ENCODE measurements at places on chromosomes 1 and 21.

DNA sequence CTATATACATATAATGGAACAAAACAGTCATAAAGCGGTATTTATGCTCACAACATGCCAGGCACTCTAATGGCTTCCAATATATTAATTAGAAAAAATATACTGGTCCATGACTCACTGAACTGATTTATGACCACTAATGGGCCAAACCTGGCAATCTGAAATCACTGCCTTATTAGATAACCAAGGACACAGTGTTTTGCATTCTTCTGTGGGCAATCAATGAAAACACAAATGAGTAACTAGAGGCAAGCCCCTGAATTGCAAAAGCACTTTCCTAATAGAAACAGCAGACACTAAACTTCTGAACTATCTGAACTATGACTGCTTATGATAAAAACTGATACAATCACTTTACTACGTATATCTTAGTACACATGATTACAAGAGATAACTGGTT lies 3.5 kb downstream of the GCLM start:
- DNase-seq = no peak

DNA sequence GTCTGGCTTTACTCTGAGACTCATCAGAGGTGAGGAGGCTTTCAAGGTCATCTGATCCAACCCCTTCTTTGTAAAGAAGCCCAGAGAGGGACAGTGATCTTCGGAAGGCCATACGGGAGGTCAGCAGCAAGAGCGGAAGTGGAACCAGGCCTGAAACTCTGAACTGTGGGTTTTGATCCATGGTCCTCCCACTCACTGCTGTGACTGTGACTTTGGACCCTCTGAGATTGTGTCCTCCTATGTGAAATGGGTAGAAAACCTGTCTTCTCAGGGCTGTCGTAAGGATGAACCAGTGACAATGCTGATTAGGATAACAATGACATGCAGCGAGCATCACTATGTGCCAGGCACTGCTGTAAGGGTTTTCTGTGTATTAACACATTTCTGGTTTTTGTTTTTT lies 9.8 kb upstream of the DDOST start:
- DNase-seq = no peak

- no peak for DNase-seq
These were observed 19.2 kb downstream of the SLC19A2 start for GRCh38 chr1:169466259-169467230.

DNA sequence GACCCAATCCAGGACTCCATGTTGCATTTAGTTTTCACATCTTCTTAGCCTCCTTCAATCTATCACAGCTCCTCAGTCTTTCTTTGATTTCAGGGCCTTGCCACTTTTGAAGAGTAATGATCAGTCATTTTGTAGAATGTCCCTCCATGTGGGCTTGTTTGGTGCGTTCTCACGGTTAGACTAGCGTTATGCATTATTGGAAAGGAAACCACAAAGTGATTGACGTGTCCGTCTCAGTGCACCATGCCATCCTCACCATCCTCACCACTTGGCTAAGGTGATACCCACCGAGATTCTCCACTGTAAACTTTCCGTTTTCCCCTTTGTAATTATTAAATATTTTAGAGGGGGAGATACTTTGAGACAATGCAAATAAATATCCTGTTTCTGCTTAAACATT lies 59.6 kb upstream of the OLIG2 start:
- no peak for DNase-seq

- DNase-seq = no peak
These were observed 56.9 kb upstream of the NRIP1 start for GRCh38 chr21:15121655-15122120.

DNA sequence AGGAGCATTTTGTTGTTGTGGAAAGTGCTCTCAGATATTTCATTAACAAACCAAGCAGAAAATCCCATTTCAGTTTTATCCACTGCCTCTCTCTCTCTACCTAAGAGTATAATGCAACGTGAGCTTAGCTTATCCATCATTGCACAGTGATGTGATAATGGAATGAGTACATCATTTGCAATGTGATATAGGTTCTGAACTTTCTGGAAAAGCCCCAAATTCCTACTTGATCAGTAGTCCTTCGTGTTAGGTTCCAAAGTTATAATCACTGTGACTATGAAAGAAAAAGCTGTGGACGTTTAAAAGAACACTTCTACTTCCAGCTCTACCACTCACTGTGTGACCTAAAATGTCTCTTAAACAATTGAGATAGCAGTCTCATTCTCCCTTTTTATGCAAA lies 76.4 kb upstream of the PRMT6 start:
- DNase-seq = no peak

- DNase-seq = no peak
These were observed 12.4 kb downstream of the TNFRSF8 start for GRCh38 chr1:12075195-12076114.

DNA sequence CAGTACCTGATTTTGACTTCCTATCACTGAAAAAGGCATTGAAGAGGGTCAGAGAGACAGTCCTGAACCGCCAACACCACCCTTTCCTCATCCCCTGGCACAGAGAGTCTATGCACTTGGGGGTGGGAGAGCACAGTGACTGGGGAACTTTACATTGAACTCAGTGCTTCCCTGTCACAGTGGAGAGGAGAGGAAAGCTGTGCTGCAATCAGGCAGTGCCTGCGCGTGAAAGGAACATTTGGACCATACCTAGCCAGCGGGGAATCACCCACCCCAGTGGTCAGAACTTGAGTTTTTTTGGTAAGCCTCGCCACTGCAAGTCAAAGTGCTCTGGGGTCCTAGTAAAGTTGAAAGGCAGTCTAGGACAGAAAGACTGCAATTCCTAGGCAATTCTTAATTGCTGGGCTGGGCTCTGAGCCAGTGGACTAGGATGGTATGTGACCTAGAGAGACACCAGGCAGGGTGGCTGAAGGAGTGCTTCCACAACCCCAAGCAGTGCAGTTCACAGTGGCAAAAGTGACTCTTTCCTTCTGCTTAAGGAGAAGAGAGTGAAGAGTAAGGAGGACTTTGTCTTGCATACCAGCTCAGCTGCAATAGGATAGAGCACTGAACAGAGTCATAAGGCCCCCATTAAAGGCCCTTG lies 9.4 kb upstream of the HENMT1 start:
- no peak for DNase-seq

DNA sequence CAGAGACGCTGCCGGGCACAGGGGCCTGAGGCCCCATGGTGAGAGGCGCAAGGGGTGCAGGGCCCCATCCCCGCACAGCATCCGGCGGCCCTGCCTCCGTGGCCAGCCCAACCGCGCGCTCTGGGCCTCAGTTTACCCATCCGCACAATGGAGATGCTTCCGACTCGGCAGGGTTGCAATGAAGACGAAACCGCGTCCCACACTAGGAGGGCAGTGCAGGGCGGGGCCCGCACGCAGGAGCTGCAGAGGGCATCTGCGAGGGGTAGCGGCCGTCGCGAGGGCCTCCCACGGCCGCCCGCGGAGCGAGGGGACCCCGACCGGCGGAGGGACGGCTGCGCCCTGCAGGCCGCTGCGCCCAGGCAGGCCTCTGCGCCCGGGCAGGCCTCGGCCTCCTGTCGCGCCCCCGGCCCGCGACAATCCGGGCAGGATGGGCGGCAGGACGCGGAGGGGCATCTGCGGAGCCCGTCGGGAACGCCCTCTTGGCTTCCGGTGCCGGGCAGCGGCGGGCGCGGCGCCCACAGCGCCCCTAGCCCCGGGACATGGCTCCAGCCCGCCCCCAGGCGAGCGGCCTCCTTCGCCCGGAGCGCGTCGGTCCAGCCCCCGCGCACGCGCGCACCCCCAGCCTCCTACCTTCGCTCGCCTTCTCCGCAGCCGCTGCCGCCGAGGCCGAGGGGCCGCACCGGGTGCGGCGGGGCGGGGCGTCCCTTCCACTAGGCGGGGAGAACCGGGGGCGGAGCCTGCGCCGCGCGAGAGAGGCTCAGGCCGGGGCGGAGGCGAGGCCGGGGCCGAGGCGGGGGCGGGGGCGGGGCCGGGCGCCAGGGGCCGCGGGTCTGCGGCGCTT lies 15.3 kb downstream of the RNU1-1 start:
- peak; percentile 88 for DNase-seq

- no peak for DNase-seq
These were observed 732.4 kb downstream of the MATN1 start for GRCh38 chr1:29991025-29991424.

DNA sequence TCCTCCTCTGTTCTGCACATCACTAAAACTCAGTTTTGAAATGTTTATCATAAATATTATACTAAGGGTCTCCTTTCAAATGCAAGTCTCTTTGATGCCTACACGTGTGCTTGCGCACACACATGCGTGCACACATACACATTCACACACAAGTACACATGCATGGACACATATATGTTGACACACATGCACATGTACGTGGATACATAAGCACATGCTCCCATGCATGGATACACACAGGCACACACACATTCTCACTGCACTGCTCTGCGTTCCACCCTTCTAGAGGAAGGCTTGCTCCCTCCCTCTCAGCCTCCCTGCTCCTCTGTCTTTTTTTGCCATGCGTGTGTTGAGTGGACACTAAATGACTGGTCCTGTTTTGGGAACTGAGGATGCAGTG lies 162.7 kb downstream of the PCP4 start:
- DNase-seq = no peak

DNA sequence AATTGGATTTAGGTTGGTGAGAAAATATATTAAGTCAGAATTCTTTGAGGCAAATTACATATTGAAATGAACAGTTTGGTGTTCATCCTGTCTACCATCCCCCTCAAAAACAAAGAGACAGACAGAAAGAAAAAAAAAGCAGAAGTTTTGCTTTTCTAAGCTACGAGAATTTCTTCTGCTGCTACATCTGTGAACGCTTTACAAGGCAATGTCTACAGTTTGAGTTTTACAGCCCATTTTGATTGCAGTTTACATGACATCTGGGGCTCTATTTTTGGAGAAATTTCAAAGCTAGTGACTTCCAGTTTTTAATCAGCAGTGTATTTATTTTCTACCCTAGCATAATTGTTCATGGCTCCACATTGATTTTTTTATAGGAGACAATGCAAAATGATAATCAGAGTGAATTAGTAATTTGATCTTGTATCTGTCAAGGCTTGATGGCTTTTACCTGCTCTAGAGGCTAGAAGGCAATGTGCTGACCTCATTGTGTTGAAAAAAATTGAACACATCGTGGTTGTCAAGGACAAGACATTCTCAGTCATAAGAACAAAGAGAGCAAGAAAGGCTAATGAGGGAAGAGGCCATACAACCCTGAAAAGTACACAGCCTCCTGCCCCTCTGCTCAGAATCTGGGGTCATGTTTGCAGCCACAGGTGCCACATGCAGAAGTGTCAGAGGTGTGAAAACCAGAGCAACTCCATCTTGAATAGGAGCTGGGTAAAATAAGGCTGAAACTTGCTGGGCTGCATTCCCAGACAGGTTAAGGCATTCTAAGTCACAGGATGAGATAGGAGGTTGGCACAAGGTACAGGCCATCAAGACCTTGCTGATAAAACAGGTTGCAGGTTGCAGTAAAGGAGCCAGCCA lies 201.0 kb upstream of the CAMK1G start:
- no peak for DNase-seq

DNA sequence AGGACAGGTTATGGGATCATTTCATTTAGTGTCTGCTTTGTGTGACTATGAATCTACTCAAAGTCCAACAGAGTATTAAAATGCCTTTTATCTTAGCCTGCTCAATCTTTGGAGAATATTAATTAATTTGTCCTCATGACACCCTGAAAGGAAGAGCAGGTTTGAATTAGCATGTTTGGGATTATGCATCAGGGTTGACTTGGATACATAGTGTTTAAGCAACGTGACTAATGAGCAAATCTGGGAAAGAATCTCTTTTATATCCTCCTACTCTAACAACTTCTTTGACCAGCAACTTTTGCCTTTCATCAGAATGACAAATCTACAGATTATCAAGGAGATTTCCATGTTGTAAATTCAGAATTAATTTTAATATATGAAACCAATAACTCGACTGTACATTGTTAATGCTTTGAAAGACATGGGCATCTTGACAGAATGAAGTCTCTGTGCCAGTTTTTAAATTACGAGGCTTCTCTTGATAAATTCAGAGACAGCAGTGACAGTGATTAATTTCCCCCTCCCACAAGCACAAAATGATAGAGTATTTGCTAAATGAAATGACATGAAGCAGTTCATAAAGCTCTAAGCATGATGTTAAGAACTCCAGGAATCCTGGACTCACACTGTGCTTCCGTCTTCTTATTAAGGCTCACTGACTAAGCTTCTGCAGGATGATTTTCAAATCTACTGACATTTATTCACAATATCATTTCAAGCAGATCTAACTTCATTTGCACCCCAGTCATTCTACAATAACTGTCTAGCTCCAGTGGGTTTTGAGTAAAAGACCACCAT lies 156.5 kb downstream of the PCNX2 start:
- no peak for DNase-seq

Measured in CD4-positive, alpha-beta T cell treated with Interleukin-1 beta for 1 hour (primary cell).